ENCODE measurements at places on chromosomes 2 and 18. TPM values are rescaled to one million over a fixed set of nuclear protein-coding genes. Genes with fewer than 3 reads are reported as not detected.

DNA sequence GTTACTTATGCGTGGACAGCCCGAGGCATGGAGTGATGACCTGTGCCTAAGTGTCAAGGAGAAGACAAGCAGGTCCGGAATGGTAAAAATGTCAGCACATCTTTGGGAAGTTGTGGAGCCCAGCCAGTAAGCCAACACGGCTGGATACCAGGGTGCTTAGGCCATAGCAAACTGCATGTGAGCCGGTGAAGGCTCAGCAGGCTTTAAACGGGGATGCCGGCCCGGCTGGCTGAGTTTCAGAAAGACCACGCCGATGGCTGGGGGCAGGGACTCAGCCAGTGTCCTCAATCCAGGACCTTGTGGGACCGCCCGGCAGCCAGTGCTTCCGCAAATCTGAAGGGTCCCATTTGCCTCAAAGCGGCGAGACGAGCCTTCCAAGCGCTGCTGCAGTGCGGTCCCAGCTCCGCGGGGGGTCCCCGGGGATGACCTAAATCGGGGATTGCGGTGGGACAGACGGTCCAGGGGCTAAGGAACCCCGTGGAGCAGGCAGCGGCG lies 946 bp upstream of the AGAP1 start:
- H3K27ac ChIP-seq, result no peak overlapping the region
- H3K4me3 ChIP-seq, result no peak overlapping the region
- no peaks in the 10 kb centered on the region for H3K4me1 ChIP-seq
- no peak for DNase-seq
- peaks cover 17% of the 10 kb centered on the region for H3K27me3 ChIP-seq
- H3K36me3 ChIP-seq, result no peaks in the 10 kb centered on the region

DNA sequence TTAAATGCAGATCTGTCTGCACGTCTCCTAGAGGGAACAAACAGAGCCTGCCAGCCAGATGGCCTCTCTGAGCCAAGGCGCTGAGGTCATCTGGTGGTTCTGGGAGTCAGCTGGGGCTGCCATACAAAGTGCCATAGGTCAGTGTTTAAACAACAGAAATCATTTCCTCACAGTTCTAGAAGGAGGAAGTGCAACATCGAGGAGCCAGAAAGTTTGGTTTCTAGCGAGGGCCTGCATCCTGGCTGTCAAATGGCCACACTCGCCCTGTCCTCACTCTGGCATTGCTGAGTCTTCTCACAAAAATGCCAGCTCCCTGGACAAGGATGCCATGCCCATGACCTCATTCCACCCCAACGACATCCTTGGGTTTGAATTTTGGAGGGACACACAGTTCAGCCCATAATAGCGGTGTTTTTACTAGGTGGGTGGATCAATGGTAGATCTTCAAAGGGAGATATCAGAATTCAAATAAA lies 59.6 kb downstream of the MYT1L start:
- H3K4me1 ChIP-seq, result no peaks in the 10 kb centered on the region
- H3K4me3 ChIP-seq, result no peak overlapping the region
- H3K36me3 ChIP-seq, result no peaks in the 10 kb centered on the region

GRCh38 chr2:227889336-227889735 lies 17.9 kb downstream of the DAW1 start:
- DNase-seq, result no peak
- H3K4me3 ChIP-seq, result no peak overlapping the region
- H3K36me3 ChIP-seq, result no peaks in the 10 kb centered on the region
- no peak overlapping the region for H3K27ac ChIP-seq
- H3K4me1 ChIP-seq, result no peaks in the 10 kb centered on the region

BOD1L2 gene
- not detected for total RNA-seq

TCF4 gene
- 33.6 TPM for total RNA-seq
